Suprapubic skin (tissue), 4 donors: ENCODE measurements at places on chromosomes 7 and 10.

DNA sequence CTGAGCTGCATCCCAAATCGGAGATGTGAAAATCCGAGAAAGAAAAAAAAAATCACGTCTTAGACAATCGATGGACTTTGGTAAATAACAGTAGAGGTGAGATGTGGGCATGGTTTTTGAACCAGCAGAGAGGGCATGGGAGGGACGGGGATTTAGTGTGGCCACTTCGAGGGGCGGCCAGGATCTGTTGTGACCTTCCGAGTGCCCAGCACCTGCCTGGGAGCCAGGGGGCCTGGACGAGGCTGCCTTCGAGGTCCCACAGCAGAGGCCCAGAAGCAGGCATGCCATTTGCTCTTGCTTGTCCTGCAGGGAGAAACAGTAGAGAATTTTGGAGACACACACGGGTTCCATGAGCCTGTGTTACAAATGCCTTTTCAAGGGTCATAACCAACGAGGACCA, 469.7 kb upstream of the FOXK1 start:
- no peak for DNase-seq

- DNase-seq, result peak; percentile 72
These were observed 32.0 kb downstream of the ADAP1 start for GRCh38 chr7:922334-923107.

DNA sequence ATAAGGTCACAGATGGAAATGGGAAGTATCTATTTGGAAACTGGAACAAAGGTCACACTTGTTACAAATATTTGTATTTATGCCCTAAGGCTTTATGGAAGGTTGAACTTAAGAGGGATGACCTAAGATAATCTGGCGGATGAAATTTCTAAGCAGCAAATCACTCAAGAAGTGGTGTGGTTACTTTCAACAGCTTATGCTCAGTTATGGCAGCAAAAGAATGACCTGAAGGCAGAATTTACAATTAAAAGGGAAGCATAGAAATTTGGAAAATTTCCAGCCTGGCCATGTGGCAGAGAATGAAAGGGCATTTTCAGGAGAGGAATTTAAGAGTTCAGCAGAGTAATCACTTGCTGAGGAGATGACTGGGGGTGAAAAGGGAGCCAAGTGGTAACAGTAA, 95.8 kb upstream of the TNS3 start:
- no peak for DNase-seq

GRCh38 chr10:97553575-97554031, 19.0 kb upstream of the ANKRD2 start:
- DNase-seq, result no peak

GRCh38 chr7:150663802-150664494, 21.6 kb upstream of the GIMAP2 start:
- no peak for DNase-seq

DNA sequence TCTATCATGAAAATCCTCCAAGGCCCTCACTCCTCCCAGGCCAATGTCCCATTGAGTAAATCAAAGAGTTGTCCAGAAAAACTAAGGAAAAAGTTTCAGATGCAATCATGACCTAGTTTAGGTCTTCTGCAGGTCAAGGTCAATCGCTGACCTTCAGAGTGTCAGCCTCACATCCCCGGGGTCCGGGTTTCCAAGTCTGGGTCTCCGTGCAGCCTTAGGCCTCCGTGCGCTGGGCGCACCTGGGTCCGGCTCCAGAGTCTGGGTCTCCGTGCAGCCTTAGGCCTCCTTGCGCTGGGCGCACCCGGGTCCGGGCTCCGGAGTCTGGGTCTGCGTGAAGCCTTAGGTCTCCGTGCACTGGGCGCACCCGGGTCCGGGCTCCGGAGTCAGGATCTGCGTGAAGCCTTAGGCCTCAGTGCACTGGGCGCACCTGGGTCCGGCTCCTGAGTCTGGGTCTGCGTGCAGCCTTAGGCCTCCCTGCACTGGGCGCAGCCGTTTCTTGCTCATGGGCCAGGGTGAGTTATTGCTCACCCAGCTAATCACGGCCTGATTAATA, 236.2 kb downstream of the TCERG1L start:
- DNase-seq, result no peak

DNA sequence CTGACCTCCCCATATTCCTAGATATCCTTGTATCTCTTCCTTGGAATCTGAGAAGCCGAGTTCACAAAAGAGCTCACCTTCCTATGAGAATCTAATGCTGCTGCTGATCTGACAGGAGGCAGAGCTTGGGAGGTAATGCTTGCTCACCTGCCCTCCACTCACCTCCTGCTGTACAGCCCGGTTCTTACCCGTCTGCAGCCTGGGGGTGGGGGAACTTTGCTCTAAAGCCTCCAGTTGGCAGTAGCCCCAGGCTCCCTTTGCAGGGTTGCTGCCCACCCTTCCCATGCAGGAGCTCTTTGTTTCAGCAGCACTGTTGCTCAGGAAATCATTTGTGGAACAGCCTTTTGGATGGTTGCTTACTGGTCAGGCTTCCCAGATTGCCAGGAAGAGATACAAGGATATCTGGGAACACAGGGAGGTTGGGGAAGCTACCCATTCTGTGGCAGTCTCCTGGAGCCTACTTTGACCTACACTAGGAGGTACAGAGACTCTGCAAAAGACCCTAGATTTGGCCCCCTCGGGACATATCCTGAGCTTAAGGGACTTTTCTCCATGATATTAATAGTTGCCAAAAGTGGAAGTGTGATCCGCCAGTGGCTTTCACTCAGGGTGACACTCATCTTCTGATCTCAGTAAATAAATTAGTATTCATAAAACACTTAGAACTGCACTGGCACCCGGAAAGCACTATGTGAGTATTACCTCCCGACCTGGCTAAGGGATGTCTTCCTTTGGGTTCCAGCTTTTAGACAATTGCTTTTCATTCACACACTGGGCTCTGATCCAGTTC, 363.7 kb upstream of the PODXL start:
- DNase-seq, result peak; percentile 66

DNA sequence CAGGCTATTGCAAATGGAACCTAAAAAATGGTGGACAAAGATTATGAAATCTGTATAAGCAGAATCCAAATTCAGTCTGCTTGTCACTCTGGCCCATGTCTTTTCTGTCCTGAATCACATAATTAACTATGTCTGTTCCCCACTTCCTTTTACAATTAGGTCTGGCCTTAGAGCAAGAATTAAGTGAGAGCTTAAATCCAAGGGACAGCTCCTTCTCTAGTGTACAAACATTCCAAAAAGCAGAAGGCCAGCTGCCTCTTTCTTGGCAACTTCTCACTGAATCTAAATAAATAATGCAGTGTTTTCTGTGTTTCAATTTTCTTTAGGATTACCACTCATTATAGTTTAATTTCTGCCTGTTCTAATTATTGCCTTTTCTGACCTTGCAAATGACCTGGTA, 39.3 kb upstream of the NEBL start:
- DNase-seq, result no peak

- DNase-seq, result no peak
These were observed 195.4 kb downstream of the MGMT start for GRCh38 chr10:129662426-129662825.

- DNase-seq, result no peak
These were observed 4.9 kb downstream of the PFKFB3 start for GRCh38 chr10:6207658-6208057.

DNA sequence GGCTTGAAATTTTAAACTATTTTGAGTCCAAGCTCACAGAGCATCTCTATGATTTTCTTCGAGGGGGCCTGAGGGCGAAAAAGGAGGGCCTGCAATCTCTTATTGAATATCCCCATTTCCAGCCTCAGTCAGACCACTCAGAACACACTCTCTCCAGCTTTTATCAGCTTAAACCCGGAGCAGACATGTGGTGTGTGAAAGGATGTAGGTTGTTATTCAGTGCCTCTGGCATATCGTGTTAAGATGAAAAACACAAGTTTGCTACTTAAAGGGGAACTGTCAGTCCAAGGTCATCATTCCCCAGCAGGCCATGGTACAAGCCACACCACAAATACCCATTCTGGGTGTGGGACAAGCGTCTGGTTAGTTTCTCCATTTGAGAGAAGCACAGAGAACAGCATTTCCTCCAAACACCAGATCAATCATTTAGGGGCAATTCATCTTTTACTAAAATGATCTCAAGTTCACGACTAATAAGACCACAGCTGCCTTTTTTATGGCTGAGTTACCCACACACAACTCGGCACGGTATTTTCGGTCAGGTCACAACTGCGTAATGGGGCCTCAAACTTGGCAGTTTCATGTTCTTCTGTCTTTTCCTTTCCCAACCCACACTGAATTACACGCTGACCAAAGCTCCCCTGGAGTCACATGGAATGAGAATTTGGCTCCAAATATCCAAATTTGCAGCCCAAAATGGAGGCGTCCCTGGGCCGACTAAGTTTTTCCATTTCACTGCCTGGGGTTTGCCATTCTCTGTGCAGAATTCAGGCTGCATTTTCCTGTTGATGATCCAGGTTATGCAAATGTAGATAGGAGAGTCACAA, 188.4 kb downstream of the SEM1 start:
- DNase-seq, result no peak

- DNase-seq, result no peak
These were observed 757.0 kb upstream of the GALNT17 start for GRCh38 chr7:70374772-70375533.

- no peak for DNase-seq
These were observed 20.4 kb downstream of the DNAJC9 start for GRCh38 chr10:73226663-73227062.

- DNase-seq, result no peak
These were observed 980 bp downstream of the FHIP2A start for GRCh38 chr10:114822444-114823076.

DNA sequence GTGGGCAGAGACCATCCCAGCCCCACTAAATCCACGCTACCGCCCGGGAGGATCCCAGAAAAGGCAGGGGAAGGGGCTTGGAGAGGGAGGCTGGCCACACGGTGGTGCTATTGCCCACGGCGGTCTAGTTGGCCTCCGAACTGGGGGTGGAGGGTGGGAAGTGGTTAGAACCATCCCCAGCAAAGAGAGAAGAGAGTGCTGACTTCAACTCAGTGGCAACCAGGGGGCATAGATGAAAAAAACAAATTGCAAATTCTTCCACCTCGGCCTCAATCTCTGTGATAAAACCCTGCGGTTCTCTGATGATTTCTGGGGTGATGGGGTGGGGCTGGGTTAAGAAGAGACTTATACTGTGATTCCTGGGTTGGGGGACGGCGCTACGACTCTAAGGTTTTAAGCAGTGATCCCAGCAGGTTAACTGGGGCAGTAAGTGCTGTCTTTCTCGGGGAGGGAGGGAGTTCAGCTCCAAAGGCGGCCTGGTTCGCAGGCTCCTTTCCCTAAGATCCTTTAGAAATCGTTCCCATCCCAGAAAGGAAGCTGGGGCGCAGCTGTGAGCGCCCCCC, 154.5 kb upstream of the LYZL2 start:
- DNase-seq, result peak; percentile 88

DNA sequence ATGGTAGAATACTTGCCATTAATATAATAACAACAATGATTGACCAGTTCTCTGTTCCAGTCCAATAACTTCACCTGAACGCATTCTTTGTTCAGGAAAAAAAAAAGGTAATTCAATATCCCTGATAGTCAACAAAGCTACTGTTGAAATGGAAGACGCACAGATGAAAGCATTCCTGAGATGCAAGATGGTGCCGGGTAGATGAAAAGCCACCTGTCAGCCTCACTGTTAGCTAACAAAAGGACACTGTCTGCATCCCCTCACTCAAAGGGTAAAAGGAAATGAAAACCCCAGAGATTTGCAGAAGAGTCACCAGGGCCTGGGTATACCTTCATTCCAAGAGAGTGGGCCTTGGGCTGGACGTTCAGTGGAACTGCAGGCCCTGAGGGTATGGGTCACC, 357.4 kb downstream of the PLXNA4 start:
- no peak for DNase-seq

DNA sequence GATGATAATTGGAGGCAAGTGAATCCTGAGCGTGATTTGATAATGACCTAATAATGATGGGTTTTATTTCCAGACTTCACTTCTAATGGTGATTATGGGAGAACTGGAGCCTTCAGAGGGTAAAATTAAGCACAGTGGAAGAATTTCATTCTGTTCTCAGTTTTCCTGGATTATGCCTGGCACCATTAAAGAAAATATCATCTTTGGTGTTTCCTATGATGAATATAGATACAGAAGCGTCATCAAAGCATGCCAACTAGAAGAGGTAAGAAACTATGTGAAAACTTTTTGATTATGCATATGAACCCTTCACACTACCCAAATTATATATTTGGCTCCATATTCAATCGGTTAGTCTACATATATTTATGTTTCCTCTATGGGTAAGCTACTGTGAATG, 79.6 kb downstream of the CFTR start:
- DNase-seq, result no peak

DNA sequence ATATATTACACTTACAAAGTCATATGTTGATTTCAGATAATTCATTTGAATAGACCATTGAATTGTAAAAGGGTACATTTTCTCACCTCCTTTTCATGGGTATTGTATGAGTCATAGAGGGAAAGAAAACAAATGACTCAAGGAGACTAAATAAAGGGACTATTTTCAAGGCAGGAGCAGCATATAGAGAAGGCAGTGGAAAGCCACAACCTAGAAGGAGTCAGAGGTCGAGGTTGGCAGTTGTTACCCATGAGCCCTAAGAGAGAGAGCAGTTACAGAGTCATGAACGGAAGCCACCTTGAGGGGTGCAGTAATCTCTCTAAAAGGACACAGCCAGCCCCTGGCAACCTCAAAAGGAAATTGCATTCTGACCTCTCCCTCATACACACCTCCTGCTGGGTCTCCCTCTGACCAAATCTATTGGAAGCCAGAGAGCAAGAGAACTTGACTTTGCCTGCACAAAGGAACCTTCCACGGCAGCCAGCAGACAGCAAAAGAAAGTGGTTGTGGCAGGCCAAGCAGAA, 137.9 kb downstream of the GRM8 start:
- no peak for DNase-seq

GRCh38 chr7:137875746-137876145, 29.0 kb upstream of the DGKI start:
- no peak for DNase-seq

DNA sequence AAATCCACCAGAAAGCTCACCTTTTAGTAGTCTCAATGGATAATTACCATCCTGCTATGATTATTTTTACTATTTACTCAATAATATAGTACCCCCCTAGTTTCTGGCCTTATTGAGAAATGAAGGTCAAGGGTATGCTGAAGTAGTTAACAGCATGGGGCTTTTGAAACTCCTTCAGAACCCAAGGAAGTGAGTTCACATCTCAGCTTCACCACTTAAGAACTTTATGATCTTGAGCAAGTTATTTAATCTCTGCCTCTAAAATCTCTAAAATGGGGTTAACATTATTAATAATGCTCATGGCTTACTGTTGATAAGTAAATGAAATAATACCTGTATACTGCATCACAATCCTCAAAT, 5.8 kb downstream of the MTPN start:
- DNase-seq, result no peak

DNA sequence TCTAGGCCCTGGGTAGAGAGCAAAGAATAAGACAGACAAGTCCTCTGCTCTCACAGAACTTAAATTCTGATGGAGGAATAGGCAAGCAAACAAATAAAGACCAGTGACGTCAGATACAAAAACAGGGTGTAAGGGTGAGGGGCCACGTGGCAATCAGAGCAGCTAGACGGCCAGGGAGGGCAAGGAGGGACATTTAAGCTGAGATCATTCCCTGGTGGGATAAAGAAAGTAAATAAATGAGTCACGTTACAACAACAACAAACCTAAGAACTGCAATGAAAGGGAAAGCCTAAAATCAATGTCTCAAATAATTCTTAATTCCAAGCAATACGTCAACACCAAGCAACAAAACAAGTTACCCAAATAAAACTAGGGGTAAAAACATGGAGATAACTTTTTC, 21.8 kb downstream of the STN1 start:
- no peak for DNase-seq

- DNase-seq, result no peak
These were observed 334.9 kb downstream of the ELMO1 start for GRCh38 chr7:37113661-37114355.
